Effector memory CD4-positive, alpha-beta T cell (primary cell): ENCODE measurements at places on chromosomes 3 and 15.

GRCh38 chr3:183944775-183945174 is 60.1 kb upstream of the PARL start:
- DNase-seq: no peak

GRCh38 chr3:33447958-33448357 is 7.8 kb upstream of the UBP1 start:
- no peak for DNase-seq

GRCh38 chr15:40691737-40692136 is 3.2 kb upstream of the RAD51 start:
- no peak for DNase-seq

GRCh38 chr3:43017004-43017403 is 37.9 kb downstream of the GASK1A start:
- no peak for DNase-seq

DNA sequence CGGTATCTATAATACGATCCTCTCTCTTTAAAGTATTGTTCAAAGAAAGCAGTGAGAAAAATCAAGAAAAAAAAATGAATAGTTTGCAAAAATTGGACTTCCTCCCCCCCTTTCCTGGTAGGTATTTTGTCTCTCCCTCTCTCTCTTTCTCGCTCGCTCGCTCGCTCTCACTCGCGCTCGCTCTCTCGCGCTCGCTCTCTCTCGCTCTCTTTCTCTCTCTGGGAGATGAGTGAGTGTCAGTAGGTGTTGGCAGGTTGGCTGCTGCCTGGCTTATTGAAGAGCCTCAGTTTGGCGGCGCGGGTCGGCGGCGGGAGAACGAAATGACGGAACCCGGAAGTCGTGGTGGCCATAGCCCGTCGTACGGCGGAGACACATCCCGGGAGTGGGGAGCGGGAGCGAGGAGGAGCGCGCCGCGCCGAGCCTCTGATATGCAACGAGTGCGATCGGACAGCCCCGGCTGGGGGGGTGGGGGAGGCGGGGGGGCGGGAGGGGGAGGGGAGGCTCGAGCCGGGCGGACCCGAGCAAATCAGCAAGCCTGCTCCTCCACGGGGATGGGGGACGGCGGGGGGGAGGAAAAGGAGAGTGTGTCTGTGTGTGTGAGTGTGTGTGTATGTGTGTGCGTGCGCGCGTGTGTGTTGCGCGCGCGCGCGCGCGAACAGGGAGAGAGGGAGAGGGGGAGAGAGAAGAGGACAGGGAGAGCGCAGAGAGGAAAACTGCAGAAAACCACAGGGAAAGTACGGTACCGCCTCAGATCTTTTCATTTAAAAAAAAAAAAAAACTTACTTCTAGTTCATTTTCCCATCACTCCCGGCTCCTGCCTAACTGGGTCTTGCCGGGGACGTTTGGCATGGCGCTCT is at the start of gene MEIS2:
Gene MEIS2, minus strand, starts transcription at position 441 of the 857 bp plus-strand sequence. CDS start 1,083 bp downstream, outside the sequence.
- DNase-seq: no peak

DNA sequence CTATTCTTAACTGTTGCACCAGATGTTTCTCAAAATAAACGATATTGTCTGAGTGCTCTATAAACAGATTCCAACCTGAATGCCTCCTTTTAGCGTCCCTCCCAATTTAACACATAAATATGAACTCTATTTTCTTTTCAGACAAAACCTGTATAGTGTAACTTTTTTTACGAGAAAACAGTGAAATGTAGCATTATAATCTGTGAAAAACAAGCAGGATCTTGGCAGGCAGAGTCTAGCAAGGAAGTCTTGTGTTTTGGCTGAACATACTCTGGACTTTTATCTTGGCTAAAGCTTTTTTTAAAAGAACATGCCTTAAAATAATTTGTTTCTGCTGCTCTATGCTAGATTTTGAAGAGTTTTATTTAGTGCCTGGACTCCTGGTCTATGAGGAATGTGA is 150.5 kb downstream of the ROBO2 start:
- DNase-seq: no peak

DNA sequence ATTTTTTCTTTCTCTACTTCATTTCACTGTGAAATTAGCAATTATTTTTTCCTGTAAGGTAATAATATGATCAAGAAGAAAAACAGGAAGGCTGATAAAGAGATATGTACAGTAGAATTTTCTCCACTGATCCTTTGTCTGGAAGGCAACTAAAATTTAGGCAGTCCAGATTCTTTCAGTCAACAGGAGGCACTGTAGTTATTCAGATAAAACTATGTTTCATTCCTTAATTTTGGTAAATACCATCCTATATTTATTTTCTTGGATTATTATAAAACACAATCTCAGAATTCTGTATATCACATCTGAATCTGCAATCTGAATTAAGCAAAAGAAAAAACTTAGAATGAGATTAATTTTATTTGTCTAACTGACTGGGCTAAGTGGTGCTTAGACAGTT is 343.2 kb downstream of the LSAMP start:
- no peak for DNase-seq
